ENCODE measurements at places on chromosomes 1 and 21.
A peak's percentile ranks its signal among the peaks of the same experiment; 100 is the strongest.

DNA sequence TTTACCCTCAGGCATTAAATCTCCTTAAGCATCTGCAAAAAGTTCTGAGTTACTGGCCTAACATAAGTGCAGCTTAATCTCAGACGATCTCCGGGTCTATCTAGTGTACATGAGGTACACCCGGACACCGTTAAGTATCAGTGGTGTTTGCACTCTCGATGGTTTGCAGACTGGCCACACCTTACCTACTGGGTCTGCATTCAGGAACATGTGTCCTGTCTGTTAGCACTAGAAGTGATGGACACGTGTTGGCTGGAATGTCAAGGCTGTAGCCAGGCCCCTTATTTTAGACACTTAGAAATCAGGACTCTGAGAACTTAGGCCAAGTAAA lies 783 bp upstream of the AGL start:
- no peak for DNase-seq

DNA sequence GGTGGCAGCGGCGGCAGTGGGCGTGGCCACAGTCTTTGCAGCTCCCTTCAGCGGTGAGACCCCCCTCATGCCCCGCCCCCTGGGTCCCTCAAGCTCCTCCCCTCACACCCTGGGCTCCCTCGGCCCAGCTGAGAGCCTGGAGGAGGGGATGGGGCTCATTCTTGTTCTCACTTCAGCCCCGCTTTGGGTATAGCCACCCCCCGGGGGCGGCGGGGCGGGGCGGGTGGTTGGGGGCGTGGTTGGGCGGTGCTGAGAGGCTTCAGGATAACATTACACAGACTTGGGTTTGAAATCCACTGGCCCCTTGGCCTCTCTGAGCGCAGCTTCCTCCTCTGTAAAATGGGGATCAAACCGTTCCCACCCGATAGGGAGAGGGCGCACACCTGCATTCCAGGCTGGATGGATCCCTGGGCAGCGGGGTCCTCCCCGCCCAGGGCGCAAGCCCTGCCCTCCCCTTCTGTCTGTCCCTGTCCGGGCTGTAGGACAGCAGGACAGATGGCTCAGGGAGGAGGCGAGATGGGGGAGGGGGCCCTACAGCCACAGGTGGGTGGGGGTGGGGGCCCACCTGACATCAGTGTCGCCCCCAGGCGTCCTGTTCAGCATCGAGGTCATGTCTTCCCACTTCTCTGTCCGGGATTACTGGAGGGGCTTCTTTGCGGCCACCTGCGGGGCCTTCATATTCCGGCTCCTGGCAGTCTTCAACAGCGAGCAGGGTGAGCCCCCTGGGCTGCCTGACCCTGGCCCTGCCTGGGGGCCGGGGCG lies 5.1 kb downstream of the CLCNKA start:
- peak; percentile 23 for DNase-seq

DNA sequence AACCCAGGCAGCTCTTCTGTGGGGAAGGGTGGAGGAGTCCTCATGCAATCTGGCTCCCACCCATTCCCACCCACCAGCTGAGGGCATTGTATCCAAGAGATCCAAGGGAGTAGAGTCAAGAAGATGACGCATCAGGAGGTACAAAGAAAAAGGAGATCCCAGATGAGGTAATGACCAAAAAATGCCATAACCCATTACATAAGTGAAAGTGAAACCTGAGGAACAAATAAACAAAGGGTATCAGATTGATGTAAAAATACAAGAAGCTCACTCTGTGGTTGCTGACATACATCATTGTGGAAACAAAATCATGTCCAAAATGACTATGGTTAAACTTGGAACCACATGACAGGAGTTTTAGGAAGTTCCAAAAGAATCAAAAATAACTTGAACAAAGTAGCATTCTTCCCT lies 42.5 kb downstream of the CCN1 start:
- DNase-seq, result peak; percentile 61

GRCh38 chr1:46408356-46409062 lies 14.4 kb downstream of the FAAH start:
- DNase-seq, result no peak

DNA sequence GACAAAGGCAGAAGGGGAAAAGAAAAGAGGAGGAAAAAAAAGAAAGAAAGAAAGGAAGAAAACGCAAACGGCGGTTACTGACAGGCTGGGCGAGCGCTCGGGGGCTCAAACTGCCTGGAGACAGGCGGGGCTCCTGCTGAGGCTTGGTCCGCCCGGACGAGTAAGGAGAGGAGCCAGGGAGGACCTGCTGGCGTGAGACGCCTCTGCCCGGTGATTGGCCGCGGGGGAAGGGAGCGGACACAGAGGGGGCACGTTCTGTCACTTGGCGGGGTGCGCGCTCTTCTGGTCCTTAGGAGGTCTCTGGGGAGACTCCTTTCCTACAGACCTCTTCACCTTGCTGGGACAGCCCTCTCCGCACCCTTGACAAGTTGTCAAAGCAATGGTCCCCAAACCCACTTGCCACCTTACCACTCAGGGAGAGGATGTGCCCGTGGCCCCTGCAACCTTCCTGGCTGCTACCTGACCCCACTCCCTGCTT lies 791 bp upstream of the PIK3R3 start:
- DNase-seq, result no peak

DNA sequence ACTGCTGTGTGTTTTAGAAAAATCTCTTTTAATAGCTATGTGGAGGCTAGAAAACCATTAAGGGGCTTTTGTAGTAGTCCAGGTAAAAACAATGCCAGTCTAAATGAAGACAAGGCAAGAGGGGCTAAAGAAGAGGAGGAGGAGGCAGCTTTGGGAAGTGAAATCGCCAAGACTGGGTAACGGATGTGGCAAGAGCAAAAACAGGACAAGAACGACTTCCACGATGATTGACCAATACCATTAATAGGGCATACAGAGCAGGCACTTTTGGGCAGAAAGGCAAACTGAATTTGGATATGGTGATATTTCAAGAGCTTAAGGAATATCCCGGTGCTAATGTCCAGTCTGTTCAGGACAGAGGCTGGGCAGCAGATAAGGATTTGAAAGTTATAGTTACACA lies 22.0 kb downstream of the COA6 start:
- no peak for DNase-seq

GRCh38 chr1:41021526-41022308 lies at the start of gene SLFNL1:
SLFNL1 (minus strand) TSS chr1:41021725; CDS start chr1:41020660, 1,065 bp downstream.
- peak; percentile 31 for DNase-seq

DNA sequence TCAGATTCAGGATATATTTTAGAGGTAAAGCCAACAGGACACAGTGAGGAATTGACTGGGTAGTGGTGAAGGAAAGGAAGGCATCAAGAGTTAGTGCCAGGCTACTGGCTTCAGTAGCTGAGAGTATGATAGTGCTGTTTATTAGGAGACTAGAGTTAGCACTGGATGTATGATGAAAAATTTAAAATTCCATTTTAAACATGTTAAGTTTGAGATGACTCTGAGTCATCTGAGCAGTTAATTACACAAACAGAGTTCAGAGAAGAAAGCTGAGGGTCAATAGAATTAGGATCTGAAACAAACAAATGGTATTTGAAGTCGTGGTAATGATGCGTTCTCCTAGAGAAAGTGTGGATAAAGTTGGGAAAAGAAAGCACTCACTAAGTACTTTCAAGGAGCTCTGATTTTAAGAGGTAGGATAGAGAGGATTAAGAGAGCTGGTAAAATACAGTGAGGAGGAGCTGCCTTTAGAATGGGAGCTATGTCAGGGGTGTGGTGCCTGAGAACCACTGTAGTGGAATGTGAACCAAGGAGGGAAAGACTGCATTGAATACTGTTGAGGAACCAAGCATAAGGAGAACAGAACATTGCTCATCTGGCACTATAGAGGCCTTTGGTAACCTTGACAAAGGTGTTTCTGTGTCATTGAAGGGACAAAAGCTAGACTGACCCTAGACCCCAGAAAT lies 21.7 kb upstream of the SHCBP1L start:
- DNase-seq, result no peak

- DNase-seq, result no peak
Observed at GRCh38 chr1:167924543-167925231, 10.8 kb upstream of the ADCY10 start.

GRCh38 chr1:183090391-183091006 lies 67.3 kb downstream of the LAMC1 start:
- DNase-seq, result peak; percentile 71

GRCh38 chr1:155196103-155196892 lies 11.4 kb downstream of the THBS3 start:
- no peak for DNase-seq

GRCh38 chr1:223843934-223844786 lies 1.6 kb downstream of the TP53BP2 start:
- DNase-seq, result peak; percentile 13

Measured in fibroblast of skin of abdomen (primary cell).